ENCODE measurements at places on chromosomes 12 and 14.

DNA sequence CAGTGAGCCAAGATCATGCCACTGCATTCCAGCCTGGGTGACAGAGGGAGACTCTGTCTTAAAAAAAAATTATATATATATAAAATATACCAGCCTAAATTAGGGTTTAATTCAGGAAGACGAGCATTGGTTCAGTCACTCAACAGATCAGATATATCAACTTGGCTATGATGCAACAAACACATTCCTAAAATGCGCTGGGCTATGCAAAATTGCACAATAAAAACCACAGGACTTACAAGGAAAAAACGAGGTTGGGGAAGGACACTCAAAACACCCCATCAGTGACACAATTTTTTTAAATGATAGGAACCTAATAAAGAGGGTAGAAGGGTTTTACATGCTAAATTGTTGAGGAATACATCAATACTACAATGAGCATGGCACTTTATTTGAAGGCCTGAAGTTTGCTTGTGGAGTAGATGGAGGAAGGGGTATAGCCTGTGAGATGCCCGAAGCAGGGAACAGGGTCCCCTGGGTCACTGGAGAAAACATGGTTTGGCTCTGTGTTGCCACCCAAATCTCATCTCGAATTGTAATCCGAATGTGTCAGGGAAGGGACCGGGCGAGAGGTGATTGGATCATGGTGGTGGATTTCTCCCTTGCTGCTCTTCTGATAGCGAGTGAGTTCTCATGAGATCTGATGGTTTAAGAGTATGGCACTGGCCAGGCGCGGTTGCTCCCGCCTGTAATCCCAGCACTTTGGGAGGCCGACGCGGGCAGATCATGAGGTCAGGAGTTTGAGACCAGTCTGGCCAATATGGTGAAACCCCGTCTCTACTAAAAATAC lies 71.2 kb downstream of the TNFAIP2 start:
- no peak for DNase-seq

DNA sequence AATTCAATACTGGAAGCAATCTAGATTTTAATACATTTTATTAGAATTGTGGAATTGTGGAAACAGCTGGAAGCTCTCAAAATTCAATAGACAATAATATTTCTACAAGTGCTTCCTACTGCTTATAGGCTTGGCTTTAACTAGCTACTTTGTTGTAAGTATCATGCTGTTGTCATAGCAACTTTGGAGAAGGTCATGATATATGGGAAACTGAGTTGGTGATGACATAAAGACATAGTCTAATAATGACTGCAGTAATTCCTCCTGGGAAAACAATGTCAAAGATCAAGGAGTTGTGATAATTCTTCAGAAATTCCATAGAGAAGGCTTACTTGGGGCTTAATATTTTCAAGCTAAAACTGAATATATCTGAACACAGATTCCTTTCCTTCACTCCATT lies 266.6 kb downstream of the KIF21A start:
- no peak for DNase-seq

DNA sequence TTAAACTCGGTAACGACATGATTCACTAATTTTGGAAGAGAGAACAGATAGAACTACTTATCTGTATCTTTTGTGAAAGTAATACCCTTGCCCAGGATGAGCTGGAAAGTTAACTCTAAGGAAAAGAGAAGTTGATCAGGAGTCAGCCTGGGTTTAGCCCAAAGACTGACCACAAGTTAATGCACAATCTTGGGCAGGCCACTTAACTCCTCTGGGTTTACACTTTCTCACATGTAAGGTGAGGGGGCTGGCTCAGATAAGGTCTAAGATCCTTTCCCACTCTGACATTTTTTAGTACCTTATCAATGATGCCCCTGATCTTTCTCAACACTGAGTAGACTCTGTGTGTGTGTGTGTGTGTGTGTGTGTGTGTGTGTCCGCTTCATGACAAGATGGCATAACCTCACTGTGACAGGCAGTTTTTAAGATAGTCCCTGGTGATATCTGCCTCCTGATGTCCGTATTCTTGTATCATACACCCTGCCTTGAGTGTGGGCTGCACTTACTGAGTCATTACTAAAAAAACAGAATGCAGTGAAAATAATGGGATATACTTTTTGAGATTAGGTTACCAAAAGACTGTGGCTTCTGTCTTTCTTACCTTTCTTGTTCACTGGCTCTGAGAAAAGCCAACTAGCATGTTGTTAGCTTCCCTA lies 56.2 kb upstream of the CCDC198 start:
- no peak for DNase-seq

- DNase-seq = no peak
Observed at GRCh38 chr12:29427964-29428363, 47.0 kb upstream of the ERGIC2 start.

GRCh38 chr12:552466-552865 lies 92.7 kb downstream of the B4GALNT3 start:
- DNase-seq = no peak
